ENCODE measurements at places on chromosomes 5 and 9.
A peak's percentile ranks its signal among the peaks of the same experiment; 100 is the strongest.

DNA sequence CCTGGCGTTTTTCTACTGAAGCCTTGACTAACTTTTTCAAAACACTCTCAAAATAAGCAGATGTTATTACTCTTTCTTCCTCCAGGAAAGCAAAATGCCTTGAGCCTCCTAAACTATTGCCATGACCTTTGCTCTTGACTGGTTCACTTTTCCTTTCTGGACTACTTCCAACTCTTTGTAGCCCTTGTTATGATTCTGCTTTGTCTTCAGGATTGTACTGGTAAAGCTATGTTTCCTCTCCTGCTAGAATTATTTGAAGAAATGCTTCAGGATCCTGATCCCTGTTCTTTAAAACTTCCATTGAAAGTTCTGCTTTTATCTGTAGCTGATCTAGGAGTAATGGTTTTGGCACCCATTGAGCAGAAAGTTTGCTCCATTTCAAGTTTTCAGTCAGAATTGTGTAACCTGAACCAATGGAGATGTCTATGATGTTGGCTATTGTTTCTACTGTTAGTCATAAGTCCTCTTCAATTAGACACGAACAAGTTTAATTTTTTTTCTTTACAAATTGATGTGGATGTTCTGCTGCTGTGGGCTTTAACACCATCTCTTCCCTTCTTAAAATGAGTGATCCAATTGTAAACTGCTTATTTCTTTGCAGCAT, 1356.4 kb downstream of the EFNA5 start:
- no peak for DNase-seq

GRCh38 chr5:10323588-10324488, 16.1 kb upstream of the CMBL start:
- DNase-seq: no peak

GRCh38 chr5:10455277-10455670, 13.6 kb downstream of the ROPN1L start:
- no peak for DNase-seq

DNA sequence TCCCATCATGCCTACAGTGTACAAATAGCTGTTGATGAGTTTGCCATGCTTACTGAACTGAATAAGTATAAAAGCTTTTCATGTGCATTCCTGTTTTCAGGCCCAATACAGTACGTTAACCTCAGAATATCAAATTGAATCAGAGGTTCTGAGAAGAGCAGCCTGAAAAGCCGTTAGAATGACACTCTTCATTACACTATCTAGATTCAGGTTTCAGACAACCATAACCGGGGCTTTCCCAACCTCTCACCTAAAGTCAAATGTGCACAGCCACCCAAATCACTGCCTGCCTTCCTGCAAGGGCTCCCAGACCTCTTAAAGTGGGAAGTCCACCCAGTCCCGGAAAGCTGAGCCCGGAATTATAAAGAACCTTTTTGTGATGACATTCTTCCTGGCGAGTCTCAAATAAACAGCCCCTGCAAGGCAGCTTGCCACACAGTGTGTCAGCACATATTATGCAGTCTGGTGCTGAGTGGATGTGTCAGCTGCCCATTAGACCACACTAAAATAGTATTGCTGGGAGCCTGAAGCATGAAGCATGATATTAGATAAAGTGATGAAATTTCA, 245.8 kb downstream of the TLE4 start:
- no peak for DNase-seq

- DNase-seq: no peak
These were observed 290.2 kb upstream of the MAP3K1 start for GRCh38 chr5:56525113-56525512.

DNA sequence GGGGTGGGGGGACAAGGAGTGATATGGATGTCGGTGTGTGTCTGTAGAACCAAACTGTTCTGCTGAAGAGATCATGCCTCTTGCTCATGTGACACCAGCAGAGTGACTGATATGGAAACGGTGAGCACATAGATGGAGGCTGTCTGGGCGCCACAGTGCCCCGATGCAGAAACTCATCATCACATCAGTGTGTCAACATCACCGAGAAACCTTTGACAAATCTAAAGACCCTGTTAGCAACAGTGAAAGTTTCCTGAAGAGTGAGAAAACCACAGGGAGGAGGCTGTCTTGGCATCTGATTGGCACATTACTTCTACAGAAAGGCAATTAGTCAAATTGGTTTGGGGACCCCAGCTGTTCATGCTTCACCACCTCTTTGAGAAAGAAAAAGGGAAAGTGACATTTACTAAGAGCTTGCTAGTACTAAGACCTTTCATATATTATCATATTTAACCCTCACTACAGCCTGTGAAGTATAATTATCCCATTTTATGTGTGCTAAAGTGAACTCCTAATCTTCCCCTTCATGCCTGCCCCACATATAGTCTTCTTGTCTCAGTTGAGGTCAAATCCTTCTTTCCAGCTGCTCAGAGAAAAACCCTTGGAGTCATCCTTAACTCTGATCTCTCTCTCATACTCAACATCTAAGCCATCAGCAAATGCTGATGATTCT, 25.6 kb downstream of the CSF2 start:
- peak; percentile 87 for DNase-seq

DNA sequence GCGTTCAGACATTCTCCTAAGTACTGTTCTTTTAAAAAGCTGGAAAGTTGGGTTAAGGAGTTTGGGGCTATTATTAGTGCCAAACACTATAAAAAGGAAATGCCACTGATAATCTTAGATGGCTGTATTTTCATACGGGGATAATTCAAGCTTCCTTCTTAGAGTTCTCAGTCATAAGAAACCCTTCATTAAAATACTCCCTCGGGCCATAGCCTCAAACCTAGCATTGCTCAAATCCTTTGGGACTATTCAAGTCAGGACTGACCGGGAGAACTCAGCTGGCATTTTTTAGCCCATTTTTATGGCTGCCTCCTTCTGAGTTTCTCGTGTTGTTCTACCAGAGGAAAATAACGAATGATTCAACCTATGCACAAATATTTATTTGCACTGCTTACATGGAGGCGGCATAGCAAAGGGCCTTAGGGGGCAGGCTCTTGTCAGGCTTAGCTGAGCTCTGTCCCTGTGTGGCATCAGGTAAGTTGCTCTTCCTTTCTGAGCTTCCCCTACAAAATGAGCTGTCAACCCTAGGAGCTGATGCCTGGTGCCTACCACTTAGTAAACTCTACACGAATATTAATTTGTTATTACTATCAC, 33.5 kb upstream of the ADAM19 start:
- DNase-seq: no peak

All from GM12878 (cell line).